Ascending aorta (tissue), 2 donors: ENCODE measurements at places on chromosomes 7 and 10. TPM values are rescaled to one million over a fixed set of nuclear protein-coding genes. Genes with fewer than 3 reads are reported as not detected.

The IDI2 gene
- total RNA-seq: not detected

The AMZ1 gene
- not detected for total RNA-seq

The TMEM229A gene
- not detected for total RNA-seq

The HYAL4 gene
- not detected for total RNA-seq

The NANOS1 gene
- 5.3 TPM for total RNA-seq

The MYO1G gene
- total RNA-seq: 5.9 TPM
